ENCODE measurements at places on chromosomes 12 and 14.
A peak's percentile ranks its signal among the peaks of the same experiment; 100 is the strongest.

- no peak for DNase-seq
These were observed 98.4 kb downstream of the APAF1 start for GRCh38 chr12:98743362-98743953.

DNA sequence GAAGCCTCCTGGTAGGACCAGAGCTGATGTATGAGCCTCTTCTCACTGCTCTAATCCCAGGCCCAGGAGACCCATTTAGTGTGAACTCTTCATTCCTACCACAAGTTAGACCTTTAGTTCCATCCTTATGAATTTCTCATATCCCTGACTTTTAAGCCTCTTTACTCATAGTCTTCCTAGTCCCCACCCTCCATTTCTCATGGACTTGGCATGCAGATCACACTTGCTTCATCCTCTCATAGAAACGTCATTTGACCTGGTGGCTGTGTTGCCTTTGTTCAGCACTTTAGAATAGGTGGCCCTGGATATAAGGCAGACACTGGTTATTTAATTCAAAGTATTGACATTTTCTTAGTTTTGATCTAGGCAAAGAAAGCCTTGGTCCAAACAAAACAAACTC is 99.5 kb downstream of the SLC16A7 start:
- DNase-seq, result no peak

- DNase-seq, result peak; percentile 22
These were observed 107.0 kb downstream of the HELB start for GRCh38 chr12:66409195-66409871.

GRCh38 chr12:127722611-127723010 is 544.4 kb upstream of the TMEM132C start:
- DNase-seq, result no peak

DNA sequence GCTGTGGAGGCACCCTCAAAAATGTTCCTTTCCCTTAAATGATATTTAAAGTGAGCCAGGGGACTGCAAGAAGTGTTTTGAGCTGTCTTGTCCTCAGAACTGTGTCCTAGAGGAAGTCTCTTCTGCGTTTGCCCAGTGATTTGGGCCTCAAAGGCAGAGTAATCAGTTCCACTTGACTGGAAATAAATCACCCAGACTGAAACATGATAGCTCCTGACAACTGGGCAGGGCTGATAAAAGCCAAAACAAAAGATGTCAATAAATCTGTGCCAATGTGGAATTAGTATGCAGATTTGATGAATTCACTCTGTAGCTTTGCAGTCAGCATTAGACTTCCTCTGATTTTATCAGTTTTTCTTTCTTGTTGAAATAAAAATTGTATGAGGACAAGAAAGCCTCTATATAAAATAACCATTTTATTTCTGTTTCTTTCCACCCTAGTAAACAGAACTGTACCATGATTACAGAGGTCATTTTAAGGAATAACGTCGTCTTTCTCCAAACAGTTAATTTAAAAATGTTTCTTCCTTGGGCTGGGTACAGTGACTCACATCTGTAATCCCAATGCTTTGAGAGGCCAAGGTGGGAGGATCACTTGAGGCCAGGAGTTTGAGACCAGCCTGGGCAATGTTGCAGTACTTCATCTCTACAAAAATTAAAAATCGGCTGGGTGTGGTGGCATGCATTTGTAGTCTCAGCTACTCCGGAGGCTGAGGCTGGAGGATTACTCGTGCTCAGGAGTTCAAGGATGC is 180.8 kb downstream of the ERC1 start:
- DNase-seq, result no peak

- DNase-seq, result no peak
These were observed 263.4 kb downstream of the ADGRD1 start for GRCh38 chr12:131217024-131217586.

GRCh38 chr12:30985814-30986452 is 59.4 kb downstream of the TSPAN11 start:
- no peak for DNase-seq
